ENCODE measurements at places on chromosomes 2 and 18. TPM values are rescaled to one million over a fixed set of nuclear protein-coding genes. Genes with fewer than 3 reads are reported as not detected.
A peak's percentile ranks its signal among the peaks of the same experiment; 100 is the strongest.

PLCL1 gene
- 3.9 TPM for total RNA-seq

SLC9A4 gene
- not detected for total RNA-seq

COLEC12 gene
- 1.2 TPM for total RNA-seq

ZNF2 gene
- total RNA-seq, result 7.8 TPM

ABCG5 gene
- total RNA-seq, result not detected

KCNE4 gene
- 25.0 TPM for total RNA-seq

DNA sequence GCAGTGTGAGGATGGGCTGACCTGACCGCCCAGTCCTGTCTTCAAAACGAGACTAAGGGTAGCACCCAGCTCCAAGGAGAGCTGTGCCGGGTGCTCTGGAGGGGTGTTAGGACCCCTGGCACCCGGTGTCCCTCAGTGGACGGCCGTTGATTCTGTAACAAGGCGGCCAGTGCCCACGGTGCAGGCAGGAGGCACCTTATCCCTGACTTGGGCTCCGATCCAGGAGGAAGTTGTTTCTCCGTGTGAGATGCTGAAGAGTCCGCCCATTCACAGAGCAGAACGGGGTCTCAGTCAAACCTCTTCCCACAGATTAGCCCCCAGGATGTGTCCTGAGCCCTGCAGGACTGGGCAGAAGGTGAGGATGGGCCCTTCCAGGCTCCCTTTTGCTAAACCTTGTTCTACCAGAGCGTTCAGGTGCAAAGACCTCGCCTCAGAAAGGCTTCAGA lies 123.0 kb downstream of the NFATC1 start:
- DNase-seq, result peak; percentile 63

DNA sequence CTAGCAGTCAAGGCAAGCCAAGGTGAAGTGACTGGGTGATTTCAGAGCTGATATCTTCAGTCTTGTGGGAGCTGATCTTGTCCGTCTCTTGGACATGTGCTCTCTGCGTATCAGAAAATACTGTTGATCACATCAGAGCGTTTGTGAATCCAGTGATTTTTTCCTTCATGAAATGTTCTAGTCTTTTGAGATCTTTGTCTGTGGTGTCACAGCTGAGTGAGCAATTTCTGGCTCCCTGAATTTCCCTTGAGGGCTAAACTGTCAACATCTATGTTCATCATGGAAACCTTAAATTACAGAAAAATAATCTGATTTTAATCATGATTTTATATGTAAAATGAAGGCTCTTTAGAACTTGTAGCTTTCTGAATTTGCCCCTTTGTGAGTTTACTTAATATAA lies 432.0 kb downstream of the CCDC85A start:
- no peak for DNase-seq

DNA sequence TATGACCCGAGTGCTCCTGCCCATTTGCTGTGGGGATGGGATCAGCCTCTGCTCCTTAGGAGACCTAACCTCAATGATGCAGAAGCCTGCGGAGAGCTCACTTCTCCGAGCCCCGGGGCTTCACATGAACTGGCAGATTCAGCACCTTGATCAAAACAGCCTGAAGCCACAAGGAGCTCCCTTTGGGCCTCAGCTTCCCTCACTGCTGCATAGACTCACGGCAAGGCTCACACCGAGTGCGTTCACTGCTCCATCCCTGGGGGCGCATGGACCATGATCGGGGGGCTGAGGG lies 33.0 kb downstream of the CRACDL start:
- no peak for DNase-seq

- no peak for DNase-seq
These were observed 94.3 kb downstream of the RNF144A start for GRCh38 chr2:7011356-7012083.

DNA sequence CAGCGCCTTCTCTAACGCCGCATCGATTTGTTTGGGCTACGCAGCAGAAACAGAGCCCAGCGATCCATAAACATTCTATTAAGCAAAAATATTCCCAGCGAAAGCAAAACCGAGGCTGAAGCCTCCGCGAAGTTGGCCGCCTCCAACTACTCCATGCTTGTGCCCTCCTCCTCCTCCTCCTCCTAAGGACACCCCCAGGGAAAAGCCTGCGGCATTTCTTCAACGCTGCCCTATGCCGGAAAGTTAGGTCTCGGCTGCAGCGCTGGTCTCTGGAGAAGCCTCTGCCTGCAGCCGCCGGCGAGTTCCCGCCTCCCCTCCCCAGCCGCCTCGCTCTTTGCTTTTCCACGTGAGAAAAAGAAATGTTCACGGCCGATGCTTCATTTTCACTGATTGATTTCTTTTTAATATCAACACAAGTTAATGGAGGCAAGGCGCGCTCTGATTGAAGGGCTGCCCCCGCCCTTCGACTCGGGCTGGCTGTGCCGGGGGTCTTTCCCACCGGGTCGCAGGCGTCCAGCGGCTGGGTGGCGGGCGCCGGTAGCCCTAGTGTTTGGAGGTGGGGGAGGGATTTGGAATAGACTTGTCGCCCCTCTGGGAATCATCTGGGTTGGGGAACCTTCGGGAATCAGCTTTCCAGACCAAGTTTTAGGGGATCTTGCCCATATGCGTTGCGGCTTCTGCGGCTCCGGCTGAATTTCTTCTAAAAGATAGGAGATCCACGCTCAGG lies 3.9 kb downstream of the NRP2 start:
- no peak for DNase-seq

DNA sequence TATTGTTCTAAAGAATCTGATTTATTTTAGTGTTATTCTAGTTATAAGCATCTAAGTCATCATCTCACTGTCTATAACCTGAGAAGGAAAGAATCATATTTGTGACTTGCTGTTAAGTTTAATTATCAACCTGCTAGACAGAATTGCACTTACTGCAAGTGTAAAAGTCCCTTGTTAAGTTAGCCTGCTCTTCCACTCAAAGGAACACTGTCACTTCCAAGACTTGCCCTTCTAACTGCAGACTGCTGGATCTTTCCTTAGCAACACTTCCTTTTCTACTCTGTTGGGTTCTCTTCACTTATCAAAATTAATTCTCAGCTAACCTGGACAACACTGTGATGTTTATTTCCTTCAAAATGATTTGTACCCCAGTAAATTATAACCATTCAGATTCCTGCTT lies 323.2 kb upstream of the TFPI start:
- no peak for DNase-seq

- no peak for DNase-seq
These were observed 56.5 kb downstream of the SLC8A1 start for GRCh38 chr2:40395169-40396073.

- DNase-seq, result no peak
These were observed 20.0 kb downstream of the SRBD1 start for GRCh38 chr2:45591073-45591472.

DNA sequence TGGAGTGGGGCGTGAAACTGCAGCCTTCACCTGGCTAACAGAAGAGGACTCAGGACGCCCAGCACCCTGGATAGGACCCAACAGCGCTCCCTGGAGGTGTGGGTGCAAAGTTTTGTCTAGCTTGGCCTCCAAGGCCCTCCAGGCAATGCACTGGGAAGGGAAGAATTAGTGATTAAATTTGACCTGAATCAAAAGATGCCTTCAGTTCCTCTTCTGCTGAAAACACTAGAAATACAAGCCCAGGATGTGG lies 779 bp upstream of the TRIB2 start:
- DNase-seq, result peak; percentile 93

DNA sequence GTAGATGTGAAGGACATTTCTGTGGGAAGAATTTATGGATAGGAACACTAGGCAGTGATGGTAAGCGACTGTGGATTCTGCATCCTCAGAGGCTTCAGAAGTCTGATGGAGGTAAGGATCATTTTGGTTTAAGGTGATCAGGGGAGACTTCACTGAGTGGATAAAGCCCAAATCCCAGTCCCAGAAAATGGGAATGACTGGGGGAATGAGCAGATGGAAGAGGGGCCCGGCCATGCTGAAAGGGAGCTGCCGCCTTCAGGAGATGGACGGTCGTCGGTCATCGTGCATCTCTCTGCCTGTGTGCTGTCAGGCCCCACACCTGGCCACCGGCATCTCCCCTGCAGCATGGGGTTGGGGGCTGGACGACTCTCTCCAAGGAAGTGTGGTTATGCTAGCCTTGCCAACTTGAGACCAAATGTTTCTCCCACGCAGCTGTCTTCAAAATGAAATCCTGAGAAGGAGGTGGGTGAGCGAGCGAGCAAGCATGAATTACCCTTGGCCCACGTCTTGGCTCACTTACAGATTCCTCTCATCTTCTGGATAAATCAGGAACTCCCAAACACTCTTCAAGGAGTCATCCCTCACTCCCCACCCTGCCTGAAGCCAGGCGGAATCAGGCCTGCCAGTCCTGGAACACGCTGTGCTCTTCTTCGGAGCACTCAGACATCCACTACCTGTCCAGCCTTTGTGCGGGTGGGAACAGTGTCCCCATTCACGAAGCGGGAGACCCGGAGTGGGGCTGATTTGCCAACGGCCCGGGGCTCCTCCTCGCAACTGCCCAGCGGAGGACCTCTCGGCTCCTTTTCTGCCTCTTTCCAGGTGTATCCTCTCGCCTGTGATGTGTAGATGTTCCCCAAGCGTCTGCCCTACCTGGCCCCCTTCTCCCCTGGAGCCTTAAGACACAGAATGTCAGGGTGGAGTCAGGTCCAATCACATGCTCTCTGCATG lies 85.6 kb downstream of the PRKCE start:
- DNase-seq, result no peak

Data from spleen (tissue), 13 donors.